Small intestine (tissue), 16 donors: ENCODE measurements at places on chromosomes 16 and 17. TPM values are rescaled to one million over a fixed set of nuclear protein-coding genes. Genes with fewer than 3 reads are reported as not detected.
A peak's percentile ranks its signal among the peaks of the same experiment; 100 is the strongest.

GRCh38 chr17:801660-802059 lies 19.5 kb downstream of the MRM3 start:
- no peak for DNase-seq

GRCh38 chr16:31472709-31473203 lies 804 bp downstream of the TGFB1I1 start:
- DNase-seq: peak; percentile 74

- no peak for DNase-seq
These were observed 23.2 kb upstream of the CCL22 start for GRCh38 chr16:57335366-57335765.

GRCh38 chr17:48611213-48611612 lies 396 bp upstream of the HOXB7 start:
- DNase-seq: no peak

DNA sequence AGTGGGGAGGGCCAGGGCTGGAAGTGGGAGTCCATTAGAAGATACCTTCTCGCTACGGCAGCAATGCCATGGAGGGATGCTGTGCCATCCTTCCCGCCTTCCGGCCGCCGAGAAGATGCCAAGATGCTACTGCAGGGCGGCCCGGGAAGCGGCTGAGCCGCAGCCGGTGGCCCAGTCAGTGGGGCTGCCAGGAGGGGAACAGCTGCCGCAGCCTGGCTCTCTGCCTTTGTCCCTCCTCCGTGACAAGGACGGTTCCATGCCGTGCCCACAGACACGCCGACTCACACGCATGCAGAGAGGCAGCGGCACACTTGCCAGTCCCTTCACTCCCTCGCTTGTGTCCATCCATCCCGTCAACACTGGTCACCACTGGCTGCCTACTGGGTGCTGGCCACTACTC lies 20.2 kb upstream of the NCBP3 start:
- DNase-seq: no peak

The SPHK1 gene
- 11.6 TPM for polyA plus RNA-seq
